ENCODE measurements at places on chromosomes 7 and 10.
A peak's percentile ranks its signal among the peaks of the same experiment; 100 is the strongest.

- no peak for DNase-seq
These were observed 97.6 kb upstream of the DGKB start for GRCh38 chr7:15000157-15000556.

DNA sequence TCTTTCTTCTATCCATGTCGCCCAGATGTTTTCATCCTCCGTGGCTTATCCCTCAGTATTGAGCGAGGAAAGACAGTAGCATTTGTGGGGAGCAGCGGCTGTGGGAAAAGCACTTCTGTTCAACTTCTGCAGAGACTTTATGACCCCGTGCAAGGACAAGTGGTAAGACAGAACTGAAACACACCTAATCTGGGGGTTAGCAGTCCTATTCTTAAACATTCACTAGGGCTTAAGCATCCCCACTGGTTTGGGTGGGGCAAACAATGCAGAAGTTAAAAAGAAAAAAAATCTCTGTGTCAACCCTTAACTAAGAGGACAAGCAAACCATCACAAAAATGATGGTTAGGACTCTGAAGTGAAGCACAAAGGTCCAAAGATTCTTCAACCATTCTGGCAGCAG is 43.8 kb downstream of the SP8 start:
- DNase-seq, result no peak

GRCh38 chr7:139753081-139753692 is 24.6 kb downstream of the HIPK2 start:
- no peak for DNase-seq

- no peak for DNase-seq
These were observed 51.9 kb downstream of the MTPN start for GRCh38 chr7:135925210-135925609.

DNA sequence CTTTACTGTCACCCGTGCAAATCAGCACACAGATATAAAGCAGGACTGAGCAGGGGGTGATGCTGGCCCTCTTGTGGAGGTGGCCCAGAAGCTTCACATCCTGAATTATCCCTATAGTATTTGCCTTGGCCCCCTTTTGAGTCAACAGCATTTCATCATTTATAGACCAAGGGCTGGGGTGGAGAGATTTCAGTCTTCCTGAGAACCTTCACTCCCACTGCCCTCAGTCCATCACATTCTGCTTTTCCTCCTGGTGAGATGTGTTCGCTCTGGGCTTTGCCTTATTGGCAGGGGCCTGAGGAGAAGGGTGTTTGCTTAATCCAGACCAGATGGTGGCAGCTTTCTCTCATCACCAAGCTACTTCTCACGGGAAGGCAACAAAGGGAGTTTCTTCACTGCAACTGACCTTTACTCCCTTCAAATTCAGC is 47.7 kb downstream of the NOC3L start:
- DNase-seq, result peak; percentile 12

DNA sequence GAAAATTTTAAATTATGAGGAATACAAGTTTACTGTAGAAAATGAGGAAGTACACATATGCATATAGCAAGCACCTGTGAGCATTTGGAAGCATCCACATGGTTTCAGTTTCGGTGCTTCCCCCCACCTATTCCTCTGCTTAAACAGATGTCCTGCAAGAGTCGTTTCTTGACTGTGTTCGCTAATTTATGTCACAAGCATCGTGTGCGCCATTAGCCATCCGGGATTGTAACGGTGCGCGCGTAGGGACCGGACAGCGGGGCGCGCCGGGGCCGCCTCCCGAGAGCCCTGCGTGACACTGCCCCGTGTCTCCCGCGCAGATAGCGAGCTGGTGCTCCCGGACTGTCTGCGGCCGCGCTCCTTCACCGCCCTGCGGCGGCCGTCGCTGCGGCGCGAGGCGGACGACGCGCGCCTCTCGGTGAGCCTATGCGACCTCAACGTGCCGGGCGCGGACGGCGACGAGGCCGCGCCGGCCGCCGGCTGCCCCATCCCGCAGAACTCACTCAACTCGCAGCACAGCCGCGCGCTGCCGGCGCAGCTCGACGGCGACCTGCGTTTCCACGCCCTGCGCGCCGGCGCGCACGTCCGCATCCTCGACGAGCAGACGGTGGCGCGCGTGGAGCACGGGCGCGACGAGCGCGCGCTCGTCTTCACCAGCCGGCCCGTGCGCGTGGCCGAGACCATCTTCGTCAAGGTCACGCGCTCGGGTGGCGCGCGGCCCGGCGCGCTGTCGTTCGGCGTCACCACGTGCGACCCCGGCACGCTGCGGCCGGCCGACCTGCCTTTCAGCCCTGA is 90.9 kb downstream of the NEURL1 start:
- DNase-seq, result no peak

GRCh38 chr7:80591654-80592053 is 46.8 kb upstream of the CD36 start:
- no peak for DNase-seq

GRCh38 chr7:6271060-6271658 is 1.3 kb downstream of the CYTH3 start:
- peak; percentile 50 for DNase-seq

DNA sequence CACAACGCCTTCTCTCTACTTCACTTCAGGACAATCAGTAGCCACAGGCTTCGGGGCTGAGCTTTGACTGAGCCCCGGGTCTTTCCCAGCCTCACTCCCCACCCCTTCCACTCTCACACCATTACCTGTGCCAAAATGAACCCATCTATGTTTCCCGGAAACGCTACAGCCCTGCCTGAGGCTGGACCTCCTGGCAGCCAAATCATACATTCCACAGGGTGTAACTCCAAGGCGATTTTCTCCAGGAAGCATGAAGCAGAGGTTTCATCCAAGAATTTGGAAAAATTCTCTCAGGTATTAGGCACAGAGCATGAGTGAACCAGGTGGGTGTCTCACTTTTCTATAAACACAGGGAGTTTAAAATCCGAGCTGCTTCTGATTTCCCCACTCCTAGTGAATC is 286.3 kb downstream of the TNS3 start:
- no peak for DNase-seq

GRCh38 chr7:106126170-106126938 is 14.2 kb upstream of the SYPL1 start:
- no peak for DNase-seq

DNA sequence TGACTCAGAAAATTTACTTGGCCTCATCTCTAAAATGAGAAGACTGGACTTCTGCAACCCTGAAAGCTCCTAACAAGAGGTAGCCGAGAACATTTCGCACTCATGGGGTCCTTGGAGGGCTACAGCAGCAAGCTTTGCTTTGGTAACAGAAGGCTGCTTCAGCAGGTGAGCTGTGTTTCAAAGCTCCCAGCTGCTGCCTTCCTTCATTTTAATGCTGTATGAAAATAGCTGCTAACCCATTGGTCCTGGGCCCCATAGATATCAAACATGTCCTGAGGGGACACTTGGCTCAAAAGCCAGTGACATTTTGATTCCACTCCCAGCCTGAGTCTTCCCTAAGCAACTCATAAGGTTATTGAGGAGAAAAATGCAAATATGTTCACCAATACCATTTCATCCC is 14.3 kb upstream of the MALSU1 start:
- DNase-seq, result no peak

- DNase-seq, result peak; percentile 36
These were observed 735 bp downstream of the ZNF394 start for GRCh38 chr7:99499371-99499720.

DNA sequence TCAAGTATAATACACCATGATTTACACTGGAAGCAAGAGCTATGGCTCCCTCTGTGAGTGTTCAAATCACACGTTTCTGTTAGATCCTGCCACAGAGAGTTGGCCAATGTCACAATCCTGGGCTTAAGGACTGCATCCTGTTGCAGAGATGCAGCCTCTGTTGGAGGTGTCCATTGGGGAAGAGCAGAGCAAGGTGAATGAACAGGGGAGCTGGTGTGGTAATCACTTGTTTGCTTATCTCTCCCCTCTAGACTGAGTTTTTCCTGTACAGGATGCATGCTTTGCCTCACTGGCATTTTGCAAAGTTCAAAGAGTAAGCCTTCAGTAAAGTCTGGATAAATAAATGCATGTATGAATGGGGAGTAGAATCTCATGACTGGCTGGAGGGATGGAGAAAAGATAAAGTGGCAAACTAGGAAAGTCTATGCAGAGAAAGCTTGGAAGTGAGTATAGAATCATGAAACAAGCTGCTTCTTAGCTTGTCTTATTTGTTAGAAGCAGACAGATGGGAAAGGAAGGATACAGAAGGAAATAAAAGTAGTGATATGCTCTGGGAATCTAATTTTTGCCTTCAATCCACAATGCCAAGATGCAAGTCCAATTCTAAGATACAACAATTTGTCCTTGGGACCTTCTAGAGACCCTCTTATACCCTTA is 605.9 kb downstream of the KCNMA1 start:
- no peak for DNase-seq

DNA sequence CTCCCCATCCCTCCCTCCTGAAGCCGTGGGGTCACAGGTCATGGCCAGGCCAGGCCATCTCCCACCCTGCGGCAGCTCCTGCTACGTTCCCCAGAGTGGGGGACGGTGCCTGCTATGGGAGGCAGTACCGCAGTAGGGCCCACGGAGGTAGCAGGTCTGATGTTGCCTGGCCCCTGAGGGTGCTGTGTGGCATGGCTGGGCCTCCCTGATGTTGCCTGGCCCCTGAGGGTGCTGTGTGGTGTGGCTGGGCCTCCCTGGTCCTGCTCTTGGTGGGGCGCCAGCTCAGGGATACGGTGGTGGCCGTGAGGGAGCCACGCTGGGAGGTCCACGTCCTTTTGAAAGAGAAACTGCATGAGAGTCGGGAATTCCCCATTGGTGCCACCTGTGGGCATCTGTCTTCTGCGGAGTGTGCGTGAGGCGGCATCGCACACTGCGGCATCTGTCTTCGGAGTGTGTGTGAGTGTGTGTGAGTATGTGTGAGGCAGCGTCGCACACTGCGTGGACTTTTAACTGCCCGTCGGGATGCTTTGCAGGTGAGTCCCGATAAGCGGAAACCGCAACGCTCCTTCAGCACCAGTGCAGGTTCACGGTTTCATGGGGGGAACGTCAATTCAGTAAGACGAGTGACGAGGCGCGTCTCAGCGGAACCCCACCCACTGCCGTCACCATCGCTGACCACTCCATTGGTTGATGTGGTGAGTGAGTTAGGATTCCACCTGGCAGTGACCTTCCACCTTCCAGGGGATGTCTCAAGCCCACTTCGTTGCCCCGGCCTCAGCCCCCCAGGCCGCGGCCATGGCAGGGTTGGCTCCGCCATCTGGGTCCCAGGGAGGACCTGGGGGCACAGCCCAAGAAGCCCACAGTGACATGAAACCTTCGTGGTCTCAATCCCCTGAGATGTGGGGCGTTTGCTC is 51.2 kb upstream of the CFAP46 start:
- DNase-seq, result no peak

- no peak for DNase-seq
These were observed 9.7 kb downstream of the TM9SF3 start for GRCh38 chr10:96577069-96577468.

DNA sequence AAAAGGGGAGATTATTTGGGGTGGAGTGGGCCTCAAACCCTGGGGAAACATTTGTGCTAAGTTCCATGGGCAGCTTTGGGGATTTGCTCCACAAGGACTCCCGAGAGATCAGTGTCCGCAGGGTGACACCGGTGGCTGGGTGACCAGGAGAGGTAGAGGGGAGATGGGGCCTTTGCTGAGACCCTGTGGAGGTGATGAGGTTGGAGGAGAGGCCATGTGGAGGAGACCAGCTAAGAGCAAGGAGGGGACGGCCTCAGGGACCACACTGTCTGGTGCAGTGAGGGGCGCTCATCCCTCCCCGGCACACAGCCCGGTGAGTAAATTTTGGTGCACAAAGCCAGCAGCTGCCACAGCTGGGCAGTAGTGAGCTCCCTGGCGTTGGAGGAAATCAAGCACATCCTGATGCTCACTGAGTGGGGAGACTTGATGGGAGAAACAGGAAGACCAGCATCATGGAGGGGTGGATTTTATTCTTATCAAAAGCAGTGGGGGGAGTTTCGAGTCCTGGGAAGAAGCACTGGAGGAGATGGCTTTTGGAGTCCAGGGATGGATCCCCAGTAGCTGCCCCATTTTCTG is 20.2 kb upstream of the ELFN1 start:
- no peak for DNase-seq

DNA sequence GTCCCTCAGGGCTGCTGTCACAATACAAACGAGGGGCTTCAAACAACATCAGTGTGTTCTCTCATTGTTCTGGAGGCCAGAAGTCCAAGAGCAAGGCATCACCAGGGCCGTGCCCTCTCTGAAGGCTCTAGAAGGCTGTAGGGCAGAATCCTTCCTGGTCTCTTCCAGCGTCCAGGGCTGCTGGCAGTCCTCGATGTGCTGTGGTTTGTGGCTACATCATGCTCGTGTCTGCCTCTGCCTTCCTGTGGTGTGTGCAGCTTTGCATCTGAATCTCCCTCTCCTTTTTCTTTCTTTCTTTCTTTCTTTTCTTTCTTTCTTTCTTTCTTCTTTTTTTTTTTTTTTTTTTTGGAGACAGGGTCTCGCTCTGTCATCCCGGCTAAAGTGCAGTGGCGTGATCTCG is 103.5 kb downstream of the INSYN2A start:
- no peak for DNase-seq

DNA sequence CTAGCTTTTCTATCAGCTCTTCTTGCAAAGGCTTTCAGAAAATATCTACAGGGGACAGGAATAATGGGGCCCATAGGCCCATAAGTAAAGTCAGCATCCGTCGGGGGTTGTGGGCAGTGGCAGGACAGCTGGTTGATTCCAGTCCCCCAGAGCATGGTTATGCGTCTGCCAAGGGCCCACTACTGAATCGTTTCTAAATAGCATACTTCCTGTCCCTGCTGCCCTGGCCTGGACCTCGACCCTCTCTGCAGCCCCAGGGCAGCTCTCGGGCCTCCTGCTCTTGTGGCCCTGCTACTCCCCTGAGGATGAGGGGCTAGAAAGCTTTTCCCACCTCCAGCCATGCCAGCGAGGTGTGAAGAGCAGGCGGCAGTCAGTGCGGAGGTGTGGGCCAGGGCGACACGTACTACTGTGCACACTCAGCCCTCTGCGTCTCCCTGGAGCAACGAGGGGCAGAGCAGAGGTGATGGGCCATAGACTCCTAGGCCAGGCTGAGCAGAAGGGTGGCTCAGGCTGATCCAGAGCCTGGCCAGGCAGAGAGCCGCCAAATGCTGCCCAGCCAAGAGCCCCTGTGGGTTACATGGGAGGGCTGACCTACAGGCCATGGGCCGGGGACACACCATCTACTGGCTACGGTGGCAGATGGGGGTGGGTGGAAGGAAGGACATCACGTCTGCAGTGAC is 4.7 kb upstream of the OPN4 start:
- no peak for DNase-seq

Data from NCI-H146 (cell line).